ENCODE measurements at places on chromosomes 12 and 14.

DNA sequence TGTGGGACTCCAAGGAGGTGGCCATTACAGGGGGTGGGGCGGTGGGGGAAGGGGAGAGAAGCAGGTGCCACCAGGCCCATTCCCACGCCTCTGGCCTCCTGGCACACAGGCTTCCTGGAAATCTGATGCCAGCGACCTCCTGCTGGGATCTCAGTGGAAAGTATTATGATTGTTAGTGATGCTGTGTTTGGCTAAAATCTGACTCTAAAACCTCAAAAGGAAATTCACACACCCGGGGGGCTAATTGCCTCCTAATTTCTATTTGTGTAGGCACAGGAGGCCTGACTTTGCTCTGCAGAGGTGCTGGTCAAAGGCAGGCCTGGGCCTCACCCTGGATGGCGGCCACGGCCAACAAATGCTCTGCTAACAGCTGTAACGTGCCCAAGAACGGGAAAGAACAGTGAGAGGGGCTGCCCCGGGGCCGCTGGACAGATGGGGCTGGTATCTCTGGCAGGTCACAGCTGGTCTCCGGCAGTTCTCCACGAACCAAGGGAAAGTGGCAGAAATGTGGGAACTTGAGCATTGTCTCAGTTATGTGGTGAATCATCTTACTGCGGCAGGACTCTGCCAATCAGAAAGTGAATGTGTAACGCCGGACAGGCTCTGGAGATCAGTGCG is 14.3 kb downstream of the FAM181A start:
- H3K27ac ChIP-seq: no peak overlapping the region
- H3K4me1 ChIP-seq: peaks cover 25% of the 10 kb centered on the region
- H3K36me3 ChIP-seq: no peaks in the 10 kb centered on the region
- no peak for DNase-seq
- peaks cover 20% of the 10 kb centered on the region for H3K27me3 ChIP-seq

DNA sequence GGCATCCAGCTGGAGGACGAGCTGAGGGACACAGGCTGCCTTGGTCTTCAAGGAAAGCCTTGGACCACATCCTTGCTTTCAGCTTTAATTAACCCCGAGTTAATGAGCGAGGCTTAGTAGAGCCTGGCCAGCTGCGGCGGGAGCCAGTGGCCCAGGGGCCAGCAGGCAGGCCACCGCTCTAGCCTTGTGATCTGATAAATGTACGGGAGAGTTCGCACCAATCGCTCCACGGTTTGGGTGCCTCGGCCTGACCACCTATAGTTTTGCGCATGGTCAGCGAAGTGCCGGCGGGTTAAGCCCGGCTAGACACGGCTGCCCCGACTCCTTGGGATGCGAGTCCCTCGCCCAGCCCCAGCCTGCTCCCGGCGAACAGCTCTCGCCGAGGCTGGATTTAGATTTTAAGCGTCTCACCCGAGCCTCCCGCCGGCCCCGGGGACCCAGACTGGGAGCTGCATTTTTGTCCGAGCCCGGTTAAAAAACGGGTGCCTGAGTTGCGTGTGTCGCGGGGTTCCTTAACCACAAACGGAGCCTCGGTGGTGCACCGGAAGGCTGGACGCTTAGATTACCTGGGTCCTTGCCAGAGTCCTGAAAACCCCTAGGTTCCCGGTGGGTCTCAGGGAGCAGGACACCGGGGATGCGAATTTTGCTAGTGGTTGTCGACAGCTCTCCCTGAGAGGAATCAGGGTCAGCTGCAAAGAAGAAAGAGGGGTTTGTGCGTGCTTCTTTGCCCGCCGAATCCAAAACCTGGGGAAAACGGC is 2.9 kb upstream of the HOXC12 start:
- peaks cover 57% of the 10 kb centered on the region for H3K4me1 ChIP-seq
- H3K27ac ChIP-seq: no peak overlapping the region
- no peak overlapping the region for H3K4me3 ChIP-seq

DNA sequence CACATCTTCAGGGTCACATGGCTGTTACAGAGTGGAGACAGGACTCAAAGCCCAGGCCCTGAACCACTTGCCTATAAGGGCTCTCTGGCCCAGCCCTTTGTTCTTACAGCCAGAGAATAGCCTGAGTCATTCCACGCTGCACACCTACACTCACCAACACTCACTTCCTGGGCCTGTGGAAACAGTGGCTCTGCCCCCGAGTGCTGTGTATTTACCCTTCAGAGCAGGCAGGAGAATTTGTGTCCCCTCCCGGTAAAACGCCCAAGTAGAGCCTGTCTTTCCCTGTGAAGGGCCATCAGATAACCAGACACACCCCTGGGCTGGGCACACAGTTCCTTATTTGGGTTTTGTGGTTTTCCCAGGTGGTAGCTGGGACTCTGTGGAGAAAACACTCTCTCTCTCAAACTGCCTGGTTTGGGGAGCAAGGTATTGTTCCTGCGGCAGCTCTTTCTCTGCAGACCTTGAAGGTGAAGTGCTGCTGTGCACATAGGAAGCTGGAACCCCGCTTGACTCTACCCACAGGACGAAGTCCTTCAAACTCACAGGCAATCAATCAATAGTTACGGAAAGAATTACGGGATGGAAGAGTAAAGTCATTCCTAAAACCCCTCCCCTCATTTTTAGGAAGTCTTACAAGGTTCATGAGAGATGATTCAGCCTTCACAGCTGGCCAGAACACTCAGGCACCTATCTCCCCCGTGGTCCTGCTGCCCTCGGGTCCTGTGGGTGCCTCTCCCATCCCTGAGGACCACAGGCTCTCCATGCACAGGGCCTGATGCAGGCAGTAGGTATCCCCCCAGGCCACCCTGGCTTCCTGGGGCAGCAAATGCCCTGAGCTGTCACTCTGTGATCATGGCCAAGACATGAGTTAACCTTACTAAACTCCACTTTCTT is 20.3 kb downstream of the FIGNL2 start:
- no peak overlapping the region for H3K27ac ChIP-seq
- H3K4me3 ChIP-seq: no peak overlapping the region
- peaks cover 5% of the 10 kb centered on the region for H3K27me3 ChIP-seq
- no peak for DNase-seq
- H3K4me1 ChIP-seq: peaks cover 10% of the 10 kb centered on the region

DNA sequence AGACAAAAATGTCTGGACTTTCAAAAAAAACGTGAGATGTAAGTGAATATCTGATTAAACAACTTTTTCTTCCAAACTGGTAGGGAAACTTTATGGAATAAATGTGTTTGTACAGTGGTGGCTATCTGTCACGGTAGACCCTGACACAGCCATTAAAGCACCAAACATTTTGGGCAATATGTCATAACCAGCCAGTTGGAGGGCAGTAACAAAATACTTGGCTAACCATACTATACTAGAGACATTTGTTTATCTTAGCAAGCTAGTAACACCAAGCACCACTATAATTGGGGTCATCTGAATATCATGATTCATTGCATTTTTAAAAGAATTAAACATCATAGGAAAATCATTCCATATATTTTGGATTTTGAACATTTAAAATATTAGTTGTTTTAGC is 6.0 kb upstream of the MYF6 start:
- no peaks in the 10 kb centered on the region for H3K4me1 ChIP-seq
- H3K27ac ChIP-seq: no peak overlapping the region
- H3K4me3 ChIP-seq: no peak overlapping the region

GRCh38 chr12:79661629-79662028 is 29.1 kb downstream of the PAWR start:
- DNase-seq: no peak
- H3K27ac ChIP-seq: no peak overlapping the region
- no peak overlapping the region for H3K4me3 ChIP-seq
- no peaks in the 10 kb centered on the region for H3K27me3 ChIP-seq
- H3K4me1 ChIP-seq: no peaks in the 10 kb centered on the region

GRCh38 chr12:69008520-69008919 is 75.5 kb upstream of the CPM start:
- H3K27me3 ChIP-seq: no peaks in the 10 kb centered on the region
- peaks cover 23% of the 10 kb centered on the region for H3K4me1 ChIP-seq
- no peak overlapping the region for H3K27ac ChIP-seq

GRCh38 chr14:92207928-92208265 is 86.1 kb downstream of the CPSF2 start:
- H3K27ac ChIP-seq: no peak overlapping the region
- DNase-seq: no peak
- H3K36me3 ChIP-seq: no peaks in the 10 kb centered on the region
- H3K4me1 ChIP-seq: no peaks in the 10 kb centered on the region
- no peak overlapping the region for H3K4me3 ChIP-seq

- H3K27me3 ChIP-seq: no peaks in the 10 kb centered on the region
- no peaks in the 10 kb centered on the region for H3K36me3 ChIP-seq
- no peak for DNase-seq
- no peaks in the 10 kb centered on the region for H3K4me1 ChIP-seq
- H3K27ac ChIP-seq: no peak overlapping the region
- H3K4me3 ChIP-seq: no peak overlapping the region
Measured at GRCh38 chr12:51521554-51522276, 69.3 kb upstream of the SCN8A start.

GRCh38 chr12:15708396-15709076 is 80.7 kb downstream of the EPS8 start:
- no peak overlapping the region for H3K27ac ChIP-seq
- H3K4me1 ChIP-seq: peaks cover 7% of the 10 kb centered on the region

GRCh38 chr12:124720004-124720680 is 143.5 kb downstream of the SCARB1 start:
- peak overlapping the region; percentile 47 for H3K27ac ChIP-seq
- H3K4me3 ChIP-seq: no peak overlapping the region
- peaks cover 35% of the 10 kb centered on the region for H3K4me1 ChIP-seq
- DNase-seq: no peak
- no peaks in the 10 kb centered on the region for H3K27me3 ChIP-seq
- H3K36me3 ChIP-seq: no peaks in the 10 kb centered on the region

DNA sequence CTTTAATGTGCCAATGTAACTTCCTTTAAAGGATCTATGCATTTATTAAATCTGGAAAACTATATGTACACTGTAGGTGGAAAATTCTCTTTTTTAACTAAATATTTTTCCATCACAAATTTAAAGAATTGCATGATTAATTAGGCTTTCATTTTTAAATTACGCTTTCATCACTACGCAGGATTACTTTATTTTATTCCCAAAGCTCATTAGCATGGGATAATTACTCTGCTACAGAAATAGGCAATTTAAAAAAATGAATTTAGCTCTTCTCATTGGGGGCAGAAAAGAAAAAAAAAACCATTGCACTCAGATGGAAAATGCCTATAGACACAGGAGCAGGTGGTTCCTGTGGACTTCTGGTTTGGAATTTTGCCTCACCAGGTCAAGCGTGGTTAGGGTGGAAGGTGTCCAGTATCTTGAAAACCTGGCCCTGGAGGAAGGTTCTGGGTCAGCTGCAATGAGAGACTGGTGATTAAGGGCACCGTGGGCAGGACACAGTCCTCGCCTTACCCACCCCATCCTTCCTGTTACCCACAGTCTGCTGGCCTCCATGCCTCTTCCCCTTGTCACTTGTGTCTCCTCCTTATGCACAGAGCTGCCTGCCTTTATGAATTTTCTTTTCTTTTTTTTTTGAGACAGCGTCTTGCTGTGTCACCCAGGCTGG is 17.3 kb upstream of the RIN3 start:
- no peak overlapping the region for H3K27ac ChIP-seq
- H3K4me3 ChIP-seq: no peak overlapping the region
- no peaks in the 10 kb centered on the region for H3K4me1 ChIP-seq
- no peaks in the 10 kb centered on the region for H3K36me3 ChIP-seq

DNA sequence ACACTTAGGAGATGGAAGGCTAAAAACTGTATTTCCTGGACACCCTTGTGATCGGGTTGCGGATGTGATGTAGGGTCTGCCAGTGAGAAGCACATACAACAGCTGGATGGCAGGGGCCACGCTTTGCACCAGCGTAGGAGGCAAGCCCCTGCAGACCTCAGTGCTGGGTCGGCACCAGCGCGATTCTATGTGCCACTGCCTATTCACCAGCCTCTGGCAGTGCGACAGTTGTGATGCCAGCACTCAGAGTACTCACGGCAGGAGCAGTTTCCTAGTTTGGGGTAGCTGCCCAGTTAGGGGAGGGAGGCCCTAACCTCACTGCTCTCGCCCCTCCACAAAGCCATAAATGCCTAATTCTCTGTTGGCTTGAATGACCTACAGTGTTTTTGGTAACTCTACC is 31.6 kb downstream of the SPTLC2 start:
- H3K4me3 ChIP-seq: no peak overlapping the region
- peaks cover 19% of the 10 kb centered on the region for H3K4me1 ChIP-seq
- DNase-seq: no peak
- H3K27me3 ChIP-seq: no peaks in the 10 kb centered on the region
- H3K27ac ChIP-seq: no peak overlapping the region

- peaks cover 44% of the 10 kb centered on the region for H3K4me1 ChIP-seq
- peak overlapping the region; percentile 77 for H3K27ac ChIP-seq
- no peaks in the 10 kb centered on the region for H3K36me3 ChIP-seq
- no peak for DNase-seq
Measured at GRCh38 chr14:41606282-41606531, 469 bp upstream of the LRFN5 start.

- peaks cover 35% of the 10 kb centered on the region for H3K4me1 ChIP-seq
- H3K27ac ChIP-seq: no peak overlapping the region
- H3K4me3 ChIP-seq: peak overlapping the region; percentile 87
- DNase-seq: no peak
Measured at GRCh38 chr14:76763096-76764041, 2.1 kb downstream of the VASH1 start.

GRCh38 chr12:56150563-56150962 is 1.8 kb upstream of the MYL6B start:
- no peaks in the 10 kb centered on the region for H3K27me3 ChIP-seq
- H3K4me3 ChIP-seq: no peak overlapping the region
- no peak for DNase-seq
- no peaks in the 10 kb centered on the region for H3K36me3 ChIP-seq
- H3K27ac ChIP-seq: no peak overlapping the region

- no peak for DNase-seq
- no peaks in the 10 kb centered on the region for H3K36me3 ChIP-seq
- H3K27ac ChIP-seq: no peak overlapping the region
- peaks cover 26% of the 10 kb centered on the region for H3K27me3 ChIP-seq
- H3K4me3 ChIP-seq: no peak overlapping the region
Measured at GRCh38 chr12:49847161-49847560, 4.3 kb upstream of the BCDIN3D start.

- no peaks in the 10 kb centered on the region for H3K4me1 ChIP-seq
- no peak overlapping the region for H3K27ac ChIP-seq
- no peaks in the 10 kb centered on the region for H3K27me3 ChIP-seq
- DNase-seq: no peak
- H3K36me3 ChIP-seq: no peaks in the 10 kb centered on the region
Measured at GRCh38 chr14:57568554-57568953, 74.9 kb upstream of the CCDC198 start.

Measured in suprapubic skin (tissue), 4 donors.